ENCODE measurements at places on chromosomes 7 and 10. TPM values are rescaled to one million over a fixed set of nuclear protein-coding genes. Genes with fewer than 3 reads are reported as not detected.

Gene GPR85
- 0.19 TPM for total RNA-seq

Gene TSPAN12
- 10.7 TPM for total RNA-seq

Gene LIMK1
- 25.6 TPM for total RNA-seq

Gene OR2A5
- total RNA-seq, result not detected

Gene TAF6
- total RNA-seq, result 22.1 TPM

Gene MCM10
- total RNA-seq, result 14.1 TPM

Gene ANKRD30A
- not detected for total RNA-seq

Gene UTF1
- total RNA-seq, result not detected

Gene SPAG6
- not detected for total RNA-seq

Gene POU6F2
- not detected for total RNA-seq

Gene LRMDA
- 7.9 TPM for total RNA-seq

Gene GIMAP1
- 14.3 TPM for total RNA-seq

Gene EBLN1
- not detected for total RNA-seq

Gene NUTM2E
- total RNA-seq, result not detected

Gene TAS2R4
- total RNA-seq, result 0.90 TPM

Gene NUTM2A
- 0.19 TPM for total RNA-seq

Gene NUTM2B
- total RNA-seq, result 0.09 TPM

Gene AMPH
- 0.09 TPM for total RNA-seq
